SK-N-SH treated with all-trans-retinoic acid at 6 μM for 48 hours (cell line): ENCODE measurements at places on chromosomes 2 and 18.
A peak's percentile ranks its signal among the peaks of the same experiment; 100 is the strongest.

DNA sequence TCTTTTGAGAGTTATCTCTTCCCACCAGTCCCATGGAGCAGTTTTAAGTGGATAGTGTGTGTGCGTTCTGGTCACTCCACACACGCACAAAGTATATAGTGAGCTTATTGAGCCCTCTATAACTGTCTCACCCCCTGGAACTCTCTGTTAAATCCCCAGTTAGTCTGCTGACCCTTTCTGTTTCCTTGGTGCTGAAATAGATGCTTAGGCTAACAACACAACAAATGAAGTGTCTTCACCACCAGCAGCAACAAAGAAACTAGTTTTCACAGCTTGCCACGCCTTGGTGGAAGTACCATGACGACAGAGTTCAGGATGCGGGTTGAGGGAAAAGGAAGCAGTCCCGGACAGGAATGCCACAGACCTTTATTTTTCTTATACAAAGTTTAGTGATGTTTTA lies 203.5 kb upstream of the TMEFF2 start:
- no peak for ATAC-seq

DNA sequence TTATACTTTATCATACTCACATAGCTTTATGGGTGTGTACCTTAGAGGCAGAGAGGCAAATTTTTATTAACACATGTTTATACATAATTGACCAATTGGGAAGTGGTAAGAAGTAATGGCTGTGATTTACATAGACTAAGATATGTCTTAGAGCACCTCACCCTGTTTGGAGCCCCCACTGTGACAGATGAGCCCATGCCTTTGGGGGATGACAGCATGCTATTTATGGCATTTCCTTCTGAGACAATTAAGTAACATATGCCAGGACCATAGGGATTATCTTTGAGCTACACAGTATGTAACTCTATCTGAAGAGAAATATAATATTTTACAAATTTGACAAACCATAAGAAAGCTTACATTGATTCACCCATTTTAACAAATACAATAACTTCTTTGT lies 1655.3 kb upstream of the ACVR2A start:
- ATAC-seq: no peak

GRCh38 chr18:60549338-60549960 lies 176.9 kb upstream of the MC4R start:
- peak; percentile 69 for ATAC-seq

- no peak for ATAC-seq
Measured at GRCh38 chr18:10789180-10789579, 263.4 kb downstream of the NAPG start.

DNA sequence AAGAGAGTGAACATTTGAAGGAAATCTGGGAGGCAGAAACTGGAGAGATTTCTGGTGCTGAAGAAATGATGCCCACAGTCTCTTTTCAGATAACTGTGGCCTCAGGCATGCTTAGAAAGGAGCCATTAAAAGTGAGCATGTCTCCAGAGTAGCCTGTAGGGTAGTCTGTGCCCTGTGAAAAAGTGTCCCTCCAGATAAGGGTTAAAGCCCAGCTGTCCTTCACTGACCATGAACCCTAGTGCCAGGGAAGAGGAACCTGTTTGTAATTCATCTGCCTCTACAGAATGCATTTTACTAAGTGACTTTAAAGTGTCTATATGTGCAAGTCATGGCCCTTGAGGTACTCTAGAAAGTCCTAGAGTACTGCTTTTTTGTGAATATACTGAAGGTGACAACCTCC lies 30.5 kb upstream of the EHBP1 start:
- ATAC-seq: no peak

DNA sequence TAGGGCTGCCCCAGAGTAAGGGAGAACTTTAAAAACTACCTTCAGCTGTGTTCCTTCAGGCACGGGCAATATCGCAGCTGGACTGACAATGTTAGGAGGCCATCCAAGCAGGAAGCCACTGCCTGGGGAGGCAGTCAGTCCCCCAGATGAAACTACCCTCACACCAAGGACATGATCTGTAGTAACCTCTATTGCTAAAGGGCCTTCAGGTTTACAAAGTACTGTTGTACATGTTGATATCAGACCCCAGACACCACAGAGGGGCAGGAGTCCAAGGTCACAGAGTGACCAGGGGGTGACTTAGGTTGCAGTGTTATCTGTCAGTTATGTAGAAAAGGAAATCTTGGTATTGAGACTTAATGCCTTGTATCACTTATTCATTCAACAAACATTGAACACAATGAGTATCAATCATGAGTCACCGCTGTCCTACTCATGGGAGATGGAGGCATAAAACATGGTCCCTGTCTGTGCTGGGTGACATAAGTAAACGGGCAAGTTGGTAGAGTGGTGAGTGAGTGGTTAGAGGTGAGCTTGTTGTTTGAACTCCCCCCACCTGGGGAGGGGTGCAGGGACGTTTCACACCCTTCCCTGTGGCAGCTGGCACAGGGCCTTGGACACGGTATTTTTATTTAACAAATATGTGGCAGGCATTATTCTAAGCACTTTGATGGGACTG lies 7.1 kb downstream of the CABLES1 start:
- no peak for ATAC-seq

- ATAC-seq: peak; percentile 6; the same call in 2 of the 3 replicates
Measured at GRCh38 chr2:174595116-174595809, 2.3 kb downstream of the WIPF1 start.

DNA sequence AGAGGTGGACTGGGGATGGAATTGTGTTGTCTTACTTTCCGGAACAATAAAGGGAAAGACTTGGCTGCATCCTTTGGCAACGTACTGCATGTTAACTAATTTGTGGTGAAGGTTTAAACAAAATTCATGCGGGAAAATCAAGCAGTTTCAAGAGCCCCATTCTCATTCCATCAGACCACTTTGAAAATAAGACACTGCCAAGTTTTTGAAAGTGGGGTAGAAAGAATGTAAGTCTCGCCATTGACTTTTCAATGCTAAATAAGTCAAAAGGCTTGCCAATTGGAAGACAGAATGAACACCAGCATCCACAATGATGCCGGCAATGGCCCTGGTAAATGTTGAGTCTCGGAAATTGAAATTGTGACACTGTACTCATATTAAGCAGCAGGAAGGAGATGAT lies 322.0 kb downstream of the RND3 start:
- ATAC-seq: no peak

DNA sequence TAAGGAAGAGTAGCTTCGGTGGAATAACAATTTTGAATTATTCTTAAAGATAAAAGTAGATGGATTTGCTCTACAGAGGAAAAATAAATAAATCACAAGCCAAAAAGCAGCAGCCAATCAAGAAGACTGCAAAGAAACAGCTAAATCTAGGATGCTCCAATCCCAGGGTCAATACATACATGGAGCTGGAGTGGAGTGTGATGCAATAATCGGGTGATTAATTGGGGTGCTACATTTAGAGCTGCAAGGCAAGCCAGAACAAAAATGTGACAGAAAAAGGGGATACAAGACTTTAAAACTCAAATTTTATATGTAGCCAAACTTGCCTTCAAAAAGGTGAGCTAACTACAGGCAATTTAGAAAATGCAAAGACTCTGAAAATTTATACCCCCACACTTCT lies 215.8 kb downstream of the TCF4 start:
- ATAC-seq: no peak

DNA sequence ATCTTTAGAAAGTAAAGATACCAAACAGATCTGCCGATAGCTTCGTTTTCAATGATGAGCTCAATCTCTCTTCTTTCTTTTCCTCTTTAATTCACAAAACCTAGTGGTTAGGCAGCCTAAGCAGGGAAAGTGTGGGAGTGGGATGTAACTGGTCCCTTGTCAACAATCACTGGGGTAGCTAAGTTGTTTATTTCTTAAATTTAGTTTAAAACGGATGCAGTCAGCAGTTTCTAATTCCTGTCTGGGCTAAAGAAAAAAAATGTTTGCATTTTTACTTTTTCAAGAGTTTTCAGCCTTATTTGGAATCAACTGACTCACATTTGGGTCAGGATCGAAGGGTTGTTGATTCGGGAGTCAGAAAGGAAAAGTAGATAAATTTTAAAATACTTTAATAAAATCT lies 137.7 kb upstream of the TACR1 start:
- ATAC-seq: no peak

DNA sequence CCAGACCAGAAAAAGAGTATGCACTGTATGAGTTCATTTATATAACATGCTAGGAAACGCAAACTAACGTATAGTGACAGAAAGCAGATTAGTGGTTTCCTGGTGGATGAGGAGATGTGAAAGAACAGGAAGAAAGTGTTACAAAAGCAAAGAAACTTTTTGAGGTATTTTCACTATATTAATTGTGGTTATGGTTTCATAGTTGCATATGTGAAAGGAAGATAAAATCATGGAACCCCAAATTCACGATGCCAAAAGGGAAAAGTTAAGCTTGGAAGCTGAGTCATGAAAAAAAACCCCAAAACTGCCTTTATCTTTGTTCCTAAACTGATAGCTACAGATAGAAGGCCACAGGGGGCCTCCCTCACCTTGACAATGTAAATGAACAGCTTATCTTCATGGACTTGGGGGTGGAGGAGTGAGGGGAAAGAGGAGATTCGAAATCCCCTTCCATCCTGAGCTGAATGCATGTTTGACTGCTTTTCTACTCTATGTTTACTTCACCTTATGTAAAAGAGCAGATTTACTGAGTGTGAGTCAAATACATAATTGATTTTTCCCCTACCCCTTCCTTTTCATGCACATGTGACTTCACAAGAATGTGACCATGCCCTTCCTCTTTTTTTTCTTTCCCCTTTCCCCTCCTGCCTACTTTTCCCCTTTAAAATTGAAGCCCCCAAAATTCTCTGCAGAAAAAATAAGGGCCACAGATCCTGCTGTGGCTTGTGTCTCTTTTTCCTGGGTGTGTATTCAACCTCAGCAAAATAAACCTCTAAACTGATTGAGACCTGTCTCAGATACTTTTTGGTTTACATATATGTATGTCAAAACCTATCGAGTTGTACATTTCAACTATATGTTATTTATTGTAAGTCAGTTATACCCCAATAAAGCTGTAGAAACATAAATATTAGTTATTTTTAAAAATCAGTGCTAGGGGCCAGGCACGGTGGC lies 100.1 kb upstream of the TLK1 start:
- no peak for ATAC-seq

DNA sequence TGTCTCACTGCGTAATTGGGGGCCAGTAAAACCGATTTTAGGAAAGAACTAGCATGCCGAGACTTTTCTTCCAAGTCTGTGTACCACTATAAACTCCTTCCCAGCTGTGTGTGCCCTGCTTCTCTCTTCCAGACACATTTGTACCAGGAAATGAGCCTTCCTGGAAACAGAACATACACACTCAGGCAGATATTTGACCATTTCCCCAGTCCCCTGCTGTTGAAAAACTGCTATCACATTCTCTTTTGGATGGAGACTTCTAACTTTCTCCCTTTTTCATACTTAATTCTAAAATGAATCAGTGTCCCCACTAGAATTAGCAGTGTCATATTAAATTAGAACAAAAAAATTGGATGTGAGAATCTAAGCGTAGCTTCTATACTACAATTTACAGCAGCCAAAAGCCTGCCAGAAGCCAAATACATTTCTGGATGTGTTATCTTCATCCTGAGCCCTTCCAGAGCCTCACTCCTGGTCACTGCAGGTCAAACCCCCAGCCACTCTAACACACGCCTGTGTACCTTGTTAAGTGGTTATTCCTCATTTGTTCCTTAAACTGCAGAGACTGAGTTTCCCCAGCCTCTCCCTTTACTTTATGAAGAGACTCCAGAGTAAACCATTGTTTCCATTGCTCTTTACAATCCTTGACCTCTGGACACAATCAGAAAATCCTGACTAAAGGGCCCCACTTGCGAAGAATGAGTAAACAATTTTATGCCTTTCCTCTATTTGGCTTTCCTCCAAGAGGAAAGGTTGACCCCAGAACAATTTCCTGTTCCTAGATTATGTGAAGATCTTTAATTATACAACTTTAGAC lies 20.4 kb downstream of the DSG4 start:
- no peak for ATAC-seq

DNA sequence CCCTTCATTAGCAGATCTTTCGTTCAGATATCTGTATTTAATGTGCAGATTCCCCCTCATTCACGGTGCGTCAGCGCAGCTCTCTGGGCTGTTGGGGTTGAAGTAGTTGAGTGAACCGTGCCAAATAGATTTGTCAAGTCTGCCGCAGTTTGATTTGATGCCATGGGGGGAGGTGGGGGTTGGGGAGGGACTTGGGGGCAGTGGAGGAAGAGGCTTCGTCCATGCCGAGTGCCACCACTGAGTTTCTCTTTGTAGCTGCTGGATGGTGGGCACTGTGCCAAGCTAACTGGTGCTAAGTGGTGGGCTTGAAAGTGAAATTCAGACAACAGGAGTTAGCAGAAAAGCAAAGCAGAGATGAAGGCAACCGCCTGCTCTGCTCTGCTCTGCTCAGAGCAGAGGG lies 47.9 kb downstream of the NRP2 start:
- ATAC-seq: no peak

- ATAC-seq: no peak; the same call in 1 of the 3 replicates
Measured at GRCh38 chr2:52934323-52934898, 833.2 kb upstream of the CHAC2 start.

- no peak for ATAC-seq
Measured at GRCh38 chr2:146677280-146677679, 1167.5 kb upstream of the ACVR2A start.

- no peak for ATAC-seq
Measured at GRCh38 chr18:13306583-13306982, 88.0 kb downstream of the LDLRAD4 start.

DNA sequence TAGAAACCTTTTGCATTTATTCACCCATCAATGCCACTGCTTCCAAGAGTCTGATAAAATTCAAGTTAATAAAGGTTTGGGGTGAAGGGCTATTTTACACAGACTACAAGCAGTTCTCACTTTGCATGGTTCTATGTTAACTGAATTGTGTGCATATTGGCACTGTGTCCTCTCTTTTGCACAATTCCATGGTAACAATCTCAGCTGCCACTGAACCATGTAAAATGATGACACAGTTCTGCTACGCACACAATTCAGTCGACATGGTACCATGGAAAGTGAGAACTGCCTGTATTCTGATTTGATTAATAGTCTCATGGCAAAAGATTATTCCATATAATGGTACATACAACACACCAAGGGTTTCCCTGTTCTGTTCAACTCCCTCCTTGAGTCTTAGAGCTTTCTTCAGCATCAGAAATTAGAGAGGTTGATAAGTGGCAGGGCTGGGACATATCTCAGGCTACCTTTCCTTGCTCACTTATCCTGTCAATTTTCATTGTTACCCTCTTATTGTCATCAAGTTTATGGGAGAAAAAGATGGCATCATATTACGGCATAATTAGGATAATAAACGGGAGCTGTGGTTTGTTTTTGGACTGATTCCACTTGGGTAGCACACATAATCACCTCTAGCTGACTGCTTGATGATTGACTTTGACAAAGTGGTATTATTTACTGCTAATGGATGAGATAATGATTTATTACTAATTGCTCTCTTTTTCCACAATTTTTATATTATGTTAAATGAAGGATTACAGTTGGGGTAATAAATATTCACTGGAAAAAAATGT lies 139.3 kb upstream of the CREB1 start:
- no peak for ATAC-seq

- ATAC-seq: no peak
Measured at GRCh38 chr2:19631871-19632270, 269.9 kb downstream of the TTC32 start.
